ENCODE measurements at places on chromosomes 13 and 19.

GRCh38 chr19:14432791-14433553, at the start of gene PKN1:
Gene PKN1, plus strand, starts transcription at chr19:14433306. Its CDS starts 216 bp downstream, at chr19:14433522.
- DNase-seq = peak; percentile 64

DNA sequence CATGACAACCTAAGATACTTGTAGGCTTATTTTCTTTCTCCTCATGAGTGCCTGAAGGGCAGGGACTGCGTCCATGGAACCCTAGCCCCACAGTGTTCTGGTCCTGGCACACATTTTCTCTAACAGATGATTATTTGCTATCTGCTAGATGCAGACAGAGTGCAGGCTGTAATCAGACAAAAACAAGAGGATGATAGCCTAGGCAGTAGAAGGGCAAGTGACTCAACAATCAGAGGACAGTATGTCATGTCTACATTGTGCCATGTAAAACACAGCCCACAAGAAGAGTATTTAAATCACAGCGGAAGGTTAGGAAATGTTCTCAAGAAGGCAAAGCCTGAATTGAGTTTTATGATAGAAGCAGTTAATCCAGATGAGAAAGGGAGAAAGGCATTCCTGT, 29.3 kb downstream of the MIPEP start:
- DNase-seq = no peak

GRCh38 chr19:2634228-2634951, 68.1 kb downstream of the GNG7 start:
- DNase-seq = no peak

- no peak for DNase-seq
These were observed 1620.6 kb upstream of the MIR17HG start for GRCh38 chr13:89726690-89727435.

DNA sequence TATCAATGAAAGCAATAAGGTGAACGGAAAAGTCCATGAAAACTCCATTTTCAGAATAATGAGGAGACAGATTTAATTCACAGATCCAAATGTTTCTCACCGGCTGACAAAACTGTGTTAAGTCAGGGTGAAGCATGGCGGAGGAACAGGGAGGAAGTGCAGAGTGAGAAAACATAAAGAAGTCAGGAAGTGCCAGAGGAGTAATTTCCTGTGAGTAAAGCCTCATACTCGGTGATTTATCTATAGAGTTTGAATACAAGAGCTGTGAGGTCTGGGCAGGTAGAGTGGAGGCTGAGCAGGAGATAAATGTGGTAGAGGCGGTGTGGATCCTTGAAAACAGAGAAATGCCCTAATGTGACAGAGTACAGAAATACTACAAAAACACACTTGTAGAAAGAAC, 11.4 kb downstream of the CARD8 start:
- DNase-seq = no peak

GRCh38 chr19:39595950-39596349, 6.4 kb upstream of the LGALS13 start:
- DNase-seq = no peak

GRCh38 chr19:42250183-42250665, 4.7 kb downstream of the ERF start:
- no peak for DNase-seq

DNA sequence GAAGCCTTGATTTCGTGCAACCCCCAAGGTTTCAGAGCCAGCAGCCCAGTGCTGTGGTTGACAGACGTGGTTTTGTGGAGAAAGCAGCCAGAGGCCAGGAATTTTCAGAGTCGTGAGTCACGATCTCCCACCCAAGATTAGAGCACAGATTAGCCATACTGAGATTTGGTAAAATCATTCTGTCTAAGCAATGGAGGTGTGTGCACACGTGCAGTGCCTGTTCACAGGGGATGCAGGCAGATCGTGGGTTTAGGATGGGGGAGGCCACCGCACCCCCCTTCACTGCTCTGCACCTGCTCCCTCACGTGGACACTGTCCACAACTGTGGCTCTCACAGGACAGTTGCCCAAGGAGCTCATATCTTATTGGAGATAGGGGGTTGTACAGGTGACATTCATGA, 46.6 kb upstream of the GPR183 start:
- DNase-seq = no peak

DNA sequence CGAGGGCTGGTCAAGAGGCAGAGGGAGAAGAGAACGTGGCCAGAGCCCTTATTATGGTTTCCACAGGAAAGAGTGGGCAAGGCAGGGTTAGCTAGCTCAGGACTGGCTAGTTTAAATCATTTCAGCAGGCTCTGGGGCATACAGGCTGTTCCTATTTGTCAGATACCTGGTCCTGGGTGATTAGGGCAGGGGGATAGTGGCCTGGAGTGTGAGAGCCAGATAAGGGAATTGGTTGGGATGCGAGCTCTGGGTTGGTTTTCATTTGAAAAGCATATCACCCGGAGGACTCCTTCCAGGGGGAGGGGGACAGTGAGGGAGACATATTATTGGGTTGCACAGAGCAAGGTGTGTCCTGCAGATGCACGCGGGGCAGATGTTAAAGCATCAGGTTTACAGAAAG, 75.3 kb upstream of the CLDN10 start:
- no peak for DNase-seq

DNA sequence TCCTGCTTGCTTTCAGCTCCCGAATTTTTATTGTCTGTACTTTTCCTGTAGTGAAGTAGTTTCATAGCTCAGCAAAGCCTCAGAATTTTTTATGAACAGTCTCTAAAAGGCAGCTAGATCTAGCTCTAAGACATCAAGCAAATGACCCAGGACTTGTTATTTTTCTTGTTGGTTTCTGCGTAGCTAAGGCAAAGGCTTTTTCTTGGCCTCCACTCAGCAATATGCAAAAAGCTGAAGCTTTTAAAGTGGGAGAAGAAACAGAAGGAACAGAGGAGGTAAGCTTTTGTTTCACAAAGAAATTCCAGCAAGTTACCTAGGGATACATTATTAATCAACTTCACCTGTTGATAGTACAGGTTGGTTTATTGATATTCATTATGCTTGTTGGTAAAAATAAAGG, 235.9 kb downstream of the PCDH20 start:
- DNase-seq = no peak

DNA sequence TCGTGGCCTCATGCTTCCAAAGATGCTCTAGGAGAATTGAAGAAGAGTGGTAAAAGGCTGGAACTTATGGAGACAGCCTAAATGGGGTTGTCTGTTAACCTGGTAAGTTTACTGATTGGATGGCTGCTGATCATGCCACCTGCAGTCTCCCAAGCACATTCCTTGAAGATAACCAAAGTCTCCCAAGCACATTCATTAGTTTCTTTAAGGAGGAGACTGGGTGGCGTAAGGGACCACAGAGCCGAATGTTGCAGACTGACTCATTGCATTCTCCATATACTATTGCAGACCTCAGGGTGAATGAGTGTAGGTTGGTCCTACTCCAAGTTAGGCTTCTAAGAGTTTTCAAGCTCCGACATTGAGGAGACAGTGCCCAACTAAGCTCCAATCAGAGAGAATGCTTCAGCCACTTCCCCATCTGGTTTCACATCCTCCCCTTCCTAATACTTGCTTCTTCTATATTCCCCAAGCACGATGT, at the start of gene IGFL3:
IGFL3 (minus strand) TSS at position 51 of the 478 bp plus-strand sequence; CDS start at position 12, 39 bp downstream.
- DNase-seq = no peak

GRCh38 chr19:41720103-41720502, 11.7 kb downstream of the CEACAM5 start:
- DNase-seq = no peak

DNA sequence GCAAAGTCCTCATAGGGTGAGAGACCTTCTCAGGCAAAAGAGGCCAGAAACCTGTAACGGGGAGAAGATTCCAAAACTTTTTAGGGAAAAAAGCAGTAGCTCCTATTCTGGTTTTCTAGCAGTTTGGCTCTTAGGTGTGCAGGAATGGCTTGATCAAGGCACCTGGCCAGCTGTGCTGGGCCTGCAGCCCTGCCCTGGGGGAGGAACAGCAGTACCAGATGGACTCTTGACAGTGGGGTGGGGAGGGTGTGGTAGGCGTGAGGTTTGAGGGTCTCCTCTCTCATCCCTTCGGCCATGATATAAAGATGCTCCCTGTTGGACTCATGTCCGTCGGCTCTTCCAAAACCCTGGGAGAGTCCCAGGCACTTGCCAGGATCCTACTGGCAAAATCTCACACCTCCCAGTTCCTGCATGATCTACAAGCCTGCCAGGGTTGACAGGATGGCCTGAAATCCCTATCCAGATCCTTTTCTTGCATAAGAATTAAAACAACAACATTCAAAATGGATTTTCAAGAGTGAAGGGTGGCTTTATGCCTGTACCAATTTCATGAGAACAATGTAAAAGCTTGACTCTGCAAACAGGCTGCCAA, 120.4 kb downstream of the IER2 start:
- DNase-seq = no peak

DNA sequence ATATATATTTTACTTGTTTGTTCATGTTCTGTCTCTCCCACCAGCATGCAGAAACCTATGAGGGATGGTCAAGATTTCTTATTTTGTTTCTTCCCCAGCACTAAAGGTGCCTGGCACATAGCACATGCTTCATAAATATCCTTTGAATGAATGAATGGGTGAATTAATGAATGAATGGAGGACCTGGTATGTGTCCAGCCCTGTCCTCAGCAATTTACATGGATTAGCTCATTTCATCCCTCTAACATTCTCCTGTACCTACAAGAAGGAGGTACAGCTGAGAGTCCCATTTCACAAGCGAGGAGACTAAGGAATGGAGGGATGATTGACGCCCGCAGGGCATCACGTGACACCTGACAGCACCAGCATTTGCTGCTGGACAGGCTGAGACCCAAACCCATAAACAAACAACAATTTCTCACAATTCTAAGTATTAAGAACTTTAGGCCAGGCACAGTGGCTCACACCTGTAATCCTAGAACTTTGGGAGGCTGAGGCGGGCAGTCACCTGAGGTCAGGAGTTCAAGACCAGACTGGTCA, 6.8 kb upstream of the BCAT2 start:
- DNase-seq = no peak

GRCh38 chr13:25691654-25692053, 319.9 kb downstream of the ATP8A2 start:
- DNase-seq = no peak

- no peak for DNase-seq
These were observed 2.0 kb downstream of the COLGALT1 start for GRCh38 chr19:17557466-17557865.

DNA sequence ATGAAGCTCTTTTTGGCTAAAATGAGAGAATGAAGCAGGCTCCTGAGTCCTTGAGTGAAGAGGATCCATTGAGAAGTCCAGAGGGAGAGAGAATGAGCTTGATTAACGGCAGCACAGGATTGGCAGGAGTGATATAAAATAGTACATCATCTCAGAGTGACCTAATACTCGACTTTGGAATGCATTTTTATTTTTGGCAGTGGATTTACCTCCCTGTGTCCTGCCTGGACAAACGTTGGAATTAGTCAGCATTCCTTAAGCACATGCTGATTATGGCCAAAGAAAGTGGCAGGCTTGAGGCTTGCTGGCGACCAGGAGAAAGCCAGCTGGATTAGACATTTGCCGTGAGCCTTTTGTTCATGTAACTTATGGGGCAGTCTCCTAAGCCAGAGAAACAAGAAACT, 22.9 kb downstream of the LRCH1 start:
- no peak for DNase-seq
